Left ventricle myocardium inferior (tissue), 1 donor: ENCODE measurements at places on chromosomes 12 and 14.

DNA sequence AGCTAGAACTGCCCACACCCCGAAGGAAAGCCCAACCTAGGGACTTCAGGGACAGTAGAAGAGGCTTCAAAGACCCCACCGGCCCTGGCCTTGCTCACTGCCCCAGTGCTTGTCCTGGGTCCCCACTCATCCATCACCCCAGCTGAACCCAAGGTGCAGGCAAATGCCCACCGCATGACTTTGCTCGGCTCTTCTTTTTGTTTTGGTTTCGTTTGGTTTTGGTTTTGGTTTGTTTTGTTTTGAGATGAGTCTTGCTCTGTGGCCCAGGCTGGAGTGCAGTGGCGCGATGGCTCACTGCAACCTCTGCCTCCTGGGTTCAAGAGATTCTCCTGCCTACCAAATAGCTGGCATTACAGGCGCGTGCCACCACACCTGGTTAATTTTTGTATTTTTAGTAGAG is 9.0 kb downstream of the CCDC85C start:
- no peak for DNase-seq

- no peak for DNase-seq
Observed at GRCh38 chr14:63562405-63562804, 19.2 kb upstream of the PPP2R5E start.

- DNase-seq: no peak
Observed at GRCh38 chr12:31471051-31471450, 119.9 kb downstream of the DENND5B start.

DNA sequence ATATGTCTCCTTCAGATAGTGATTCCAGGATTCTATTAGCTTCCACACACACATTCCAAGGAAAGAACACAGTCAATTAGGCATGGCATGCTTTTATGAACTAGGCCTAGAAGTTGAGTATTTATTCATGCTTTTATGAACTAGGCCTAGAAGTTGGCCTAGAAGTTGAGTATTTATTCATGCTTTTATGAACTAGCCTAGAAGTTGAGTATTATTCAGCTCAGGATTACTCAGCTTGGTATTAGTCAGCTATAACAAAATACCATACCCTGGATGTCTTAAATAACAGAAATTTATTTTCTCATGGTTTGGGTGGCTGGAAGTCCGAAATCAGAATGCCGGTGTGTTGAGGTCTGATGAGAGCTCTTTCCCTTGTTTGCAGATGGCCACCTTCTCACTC is 442.7 kb upstream of the FLRT2 start:
- no peak for DNase-seq

DNA sequence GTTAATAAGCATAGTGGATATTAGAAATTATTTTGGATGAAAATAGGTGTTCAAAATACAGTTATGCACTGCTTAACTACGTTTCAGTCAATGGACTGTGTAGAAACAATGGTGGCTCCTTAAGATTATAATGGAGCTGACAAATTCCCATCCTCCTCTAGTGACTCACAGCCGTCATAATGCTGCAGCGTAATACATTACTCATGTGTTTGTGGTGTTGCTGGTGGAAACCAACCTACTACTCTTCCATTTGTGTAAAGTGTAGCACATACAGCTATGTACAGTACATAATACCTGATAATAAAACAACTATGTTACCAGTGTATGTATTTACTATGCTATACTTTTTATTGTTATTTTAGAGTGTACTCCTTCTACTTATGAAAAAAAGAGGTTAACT is 111.2 kb upstream of the TMCC3 start:
- no peak for DNase-seq

DNA sequence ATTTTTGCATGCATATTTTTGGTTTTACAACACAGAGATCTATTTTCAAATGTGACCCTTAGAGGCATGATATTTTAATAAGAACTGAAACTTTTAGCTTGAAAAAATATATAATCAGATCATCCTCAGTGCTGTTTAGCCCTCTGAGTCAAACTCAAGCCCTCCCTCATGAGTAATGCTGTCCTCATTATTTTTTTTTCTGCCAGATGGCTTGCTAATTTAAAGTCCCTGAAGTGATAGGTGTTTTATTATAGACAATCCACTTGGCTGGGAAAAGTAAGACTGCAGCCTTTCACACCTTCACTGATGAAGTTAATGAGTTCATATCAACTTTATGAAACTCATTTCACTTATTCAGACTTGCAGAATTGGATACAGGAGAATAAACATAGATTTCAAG is 227.7 kb downstream of the SLC16A7 start:
- DNase-seq: no peak

- DNase-seq: no peak
Observed at GRCh38 chr14:103427485-103428443, 42.5 kb downstream of the MARK3 start.

DNA sequence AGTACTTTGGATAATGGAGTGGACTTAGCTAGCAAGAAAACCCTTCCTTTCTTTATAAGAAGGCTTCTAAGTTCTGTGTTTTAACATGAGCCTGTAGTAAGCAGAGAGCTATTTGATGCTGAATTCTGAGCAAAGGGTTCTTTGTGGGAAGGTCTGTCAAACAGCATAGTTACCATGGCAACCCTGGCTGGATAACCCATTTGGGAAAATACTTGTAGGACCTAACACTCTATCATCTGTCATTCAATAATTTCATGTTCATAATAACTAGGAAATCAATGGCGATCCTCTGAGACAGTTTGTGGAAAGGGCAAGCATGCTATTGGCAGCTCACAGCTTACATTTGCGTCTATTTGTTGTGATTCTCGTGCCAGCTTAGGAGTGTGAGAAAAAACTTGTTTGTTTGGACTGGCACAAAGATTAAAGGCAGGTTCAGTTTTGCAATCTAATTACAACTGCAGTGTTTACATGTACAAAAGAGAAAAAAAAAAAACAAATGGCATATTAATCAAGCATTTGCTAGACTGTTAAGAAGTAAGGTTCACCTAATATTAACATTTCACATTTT is 219.2 kb downstream of the PDZRN4 start:
- DNase-seq: no peak

- DNase-seq: peak; percentile 32
Observed at GRCh38 chr12:115103884-115104883, 420.2 kb upstream of the TBX3 start.

DNA sequence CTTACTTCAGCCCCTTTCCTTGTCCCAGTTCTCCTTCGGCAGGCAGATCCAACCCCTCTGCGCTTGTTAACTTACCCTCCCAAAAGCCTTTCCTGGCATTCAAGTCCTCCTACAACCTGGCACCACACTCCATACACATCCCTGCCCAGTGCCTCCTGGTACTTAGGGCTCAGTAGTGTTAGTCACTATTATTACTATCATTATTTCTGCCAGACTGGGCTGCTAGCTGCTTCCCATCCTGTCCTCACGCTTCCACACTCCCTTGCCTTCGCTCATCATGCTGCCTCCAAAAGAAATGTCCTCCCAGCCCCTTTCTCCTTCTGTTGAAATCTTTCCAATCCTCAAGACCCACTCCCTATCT is 1.6 kb upstream of the HDAC7 start:
- DNase-seq: no peak

- DNase-seq: no peak
Observed at GRCh38 chr12:1882405-1882804, 36.0 kb downstream of the CACNA2D4 start.

GRCh38 chr14:102215576-102216250 is 76.0 kb downstream of the WDR20 start:
- peak; percentile 51 for DNase-seq

DNA sequence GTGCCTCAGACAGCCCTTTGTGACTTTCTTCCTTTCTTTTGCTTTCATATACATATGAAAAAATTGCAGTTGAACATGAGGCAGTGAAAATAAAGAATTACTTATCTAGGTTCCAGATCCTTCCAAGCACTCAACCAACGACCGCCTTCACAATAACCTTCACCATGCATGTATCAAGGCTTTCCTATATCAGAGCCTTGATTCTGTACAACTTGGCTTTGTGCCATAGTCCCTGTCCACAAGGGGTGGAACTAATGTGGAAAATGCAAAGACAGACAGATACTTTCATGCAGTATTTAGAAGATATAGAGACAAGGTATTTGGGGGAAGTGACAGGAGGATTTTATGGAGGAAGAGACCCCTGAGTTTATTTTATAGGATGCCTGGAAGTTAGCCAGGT is 48.6 kb upstream of the PLEKHA5 start:
- no peak for DNase-seq

DNA sequence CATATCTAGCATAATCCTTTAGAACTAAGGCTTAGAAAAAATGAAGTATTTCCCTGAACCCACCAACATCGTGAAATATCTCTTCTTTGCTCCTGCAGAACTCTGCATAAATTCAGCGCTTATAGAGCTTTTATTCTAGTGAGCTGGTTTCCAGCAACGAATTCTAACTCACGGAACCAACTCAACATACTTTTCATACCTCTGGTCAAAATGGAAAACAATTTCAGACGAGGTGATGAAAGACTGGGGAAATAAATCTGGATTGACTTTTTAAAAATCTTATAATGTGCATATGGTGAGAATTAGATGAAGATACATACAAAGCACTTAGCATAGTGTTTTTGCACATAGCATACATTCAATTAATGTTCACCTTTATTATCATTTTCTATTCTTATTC is 62.6 kb upstream of the BBS10 start:
- DNase-seq: no peak

- DNase-seq: no peak
Observed at GRCh38 chr14:68111853-68112270, 292.3 kb downstream of the RAD51B start.

GRCh38 chr14:76820700-76821099 is 5.5 kb upstream of the LRRC74A start:
- DNase-seq: no peak

DNA sequence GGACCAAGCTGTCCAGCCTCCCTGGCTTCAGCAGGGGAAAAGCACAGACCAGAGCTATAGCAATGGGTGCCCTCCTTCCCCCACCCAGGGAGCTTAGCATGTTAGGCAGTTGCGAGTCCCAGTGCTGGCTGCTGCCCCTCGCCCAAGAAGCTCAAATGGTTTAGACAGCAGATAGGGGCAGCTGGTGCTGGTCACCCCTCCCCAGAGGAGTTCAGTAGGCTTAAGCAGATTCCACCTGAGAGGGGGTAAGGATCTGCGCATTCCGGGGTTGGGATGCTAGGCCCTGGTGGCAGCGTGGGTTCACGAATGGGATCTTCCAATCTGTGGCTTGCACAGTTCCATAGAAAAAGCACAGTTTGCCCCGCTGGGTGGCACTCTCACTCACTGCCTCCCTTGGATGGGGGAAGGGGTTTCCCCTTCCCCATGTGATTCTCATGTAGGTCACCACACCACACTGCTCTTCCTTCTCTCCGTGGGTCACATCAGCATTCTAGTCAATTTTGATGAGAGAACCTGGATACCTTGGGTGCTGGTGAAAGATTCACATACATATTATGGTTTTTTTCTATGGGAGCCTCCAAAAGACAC is 665.6 kb downstream of the C12orf50 start:
- DNase-seq: no peak

- no peak for DNase-seq
Observed at GRCh38 chr12:65189028-65189718, 19.8 kb downstream of the LEMD3 start.

- DNase-seq: no peak
Observed at GRCh38 chr12:75694534-75695268, 183.3 kb upstream of the KRR1 start.

DNA sequence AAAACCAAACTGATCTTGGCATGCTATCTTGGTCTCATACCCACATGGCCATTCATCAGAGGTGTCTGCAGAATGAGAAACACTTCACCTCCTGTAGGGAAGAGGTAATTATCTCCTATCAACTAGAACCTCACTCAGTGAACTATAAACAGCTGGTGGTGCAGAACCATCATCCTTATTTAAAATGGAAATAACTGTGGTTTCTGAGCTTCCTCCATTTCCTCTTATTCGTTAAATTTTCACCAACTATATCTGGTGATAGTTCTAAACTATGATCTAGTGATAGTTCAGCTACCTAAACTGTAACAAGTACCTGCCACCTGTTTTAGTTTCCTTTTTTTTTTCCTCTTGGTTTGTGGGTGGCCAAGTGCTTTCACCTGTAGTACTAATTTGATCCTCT is 218.5 kb downstream of the FUT8 start:
- no peak for DNase-seq

GRCh38 chr14:64186231-64187129 is 107.7 kb downstream of the ESR2 start:
- DNase-seq: no peak

DNA sequence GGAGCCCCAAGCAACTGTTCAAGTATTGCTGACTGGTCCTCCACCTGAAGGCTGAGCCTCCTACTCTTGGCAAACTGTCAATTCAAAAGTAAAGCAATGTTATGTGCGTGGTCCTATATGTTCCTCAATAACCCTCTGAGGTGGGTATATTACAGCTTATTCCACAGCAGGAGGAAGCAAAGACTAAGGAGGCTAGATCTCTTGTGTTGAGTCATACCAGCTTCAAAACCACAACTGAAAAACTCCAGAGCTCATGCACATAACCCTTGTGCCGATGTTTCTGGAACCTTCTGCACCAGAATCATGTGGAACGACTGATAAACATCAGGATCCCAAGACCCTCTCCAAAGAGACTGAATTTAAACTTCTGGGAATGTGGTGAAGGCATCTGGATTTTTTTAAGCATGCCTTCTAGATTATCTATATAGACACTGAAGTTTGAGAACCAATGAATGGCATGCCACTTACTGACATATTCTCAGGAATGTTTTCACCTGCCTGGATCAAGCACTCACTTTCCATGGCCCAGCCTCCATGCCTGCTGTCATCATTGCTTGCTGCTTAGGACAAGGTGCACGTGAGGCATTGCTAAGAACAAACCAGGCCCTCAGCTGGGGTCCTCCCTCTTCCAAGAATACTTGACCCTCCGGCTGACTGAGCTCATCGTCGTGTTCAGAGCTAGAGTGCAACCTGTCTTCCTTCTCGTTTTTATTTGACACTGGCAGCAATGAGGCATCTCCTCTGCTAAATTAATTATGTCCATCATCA is 194.7 kb downstream of the BCL11B start:
- DNase-seq: no peak

- no peak for DNase-seq
Observed at GRCh38 chr12:11855983-11856374, 206.5 kb downstream of the ETV6 start.

DNA sequence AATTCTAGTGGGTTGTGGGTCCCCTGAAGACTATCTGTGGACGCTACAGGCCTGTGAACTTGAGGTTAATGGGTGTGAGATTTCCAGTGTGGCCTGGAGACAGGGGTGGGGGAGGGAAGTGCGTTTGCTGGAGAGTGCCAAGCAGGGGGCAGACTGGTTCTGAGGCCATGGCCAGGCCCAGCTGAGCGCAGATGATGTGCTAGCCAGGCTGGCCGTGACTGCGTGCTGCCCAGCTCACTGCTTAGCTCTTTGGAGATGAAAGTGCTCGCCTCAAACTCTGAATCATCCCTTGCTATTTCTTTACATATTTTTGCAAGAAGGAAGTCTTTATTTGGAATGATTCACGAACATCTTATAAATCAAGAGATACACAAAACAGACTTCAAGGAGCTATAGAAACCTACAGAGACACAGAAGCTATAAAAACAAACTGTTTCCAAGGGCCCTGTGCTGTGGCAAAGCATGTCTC is 75.2 kb upstream of the PLEKHG3 start:
- DNase-seq: no peak

- peak; percentile 51 for DNase-seq
Observed at GRCh38 chr12:47870175-47870781, 34.5 kb downstream of the VDR start.

- DNase-seq: no peak
Observed at GRCh38 chr12:112167031-112167461, 41.7 kb downstream of the TRAFD1 start.
